ENCODE measurements at places on chromosomes 2 and 18.

GRCh38 chr2:20171445-20171977 is 53.4 kb downstream of the SDC1 start:
- DNase-seq: no peak

DNA sequence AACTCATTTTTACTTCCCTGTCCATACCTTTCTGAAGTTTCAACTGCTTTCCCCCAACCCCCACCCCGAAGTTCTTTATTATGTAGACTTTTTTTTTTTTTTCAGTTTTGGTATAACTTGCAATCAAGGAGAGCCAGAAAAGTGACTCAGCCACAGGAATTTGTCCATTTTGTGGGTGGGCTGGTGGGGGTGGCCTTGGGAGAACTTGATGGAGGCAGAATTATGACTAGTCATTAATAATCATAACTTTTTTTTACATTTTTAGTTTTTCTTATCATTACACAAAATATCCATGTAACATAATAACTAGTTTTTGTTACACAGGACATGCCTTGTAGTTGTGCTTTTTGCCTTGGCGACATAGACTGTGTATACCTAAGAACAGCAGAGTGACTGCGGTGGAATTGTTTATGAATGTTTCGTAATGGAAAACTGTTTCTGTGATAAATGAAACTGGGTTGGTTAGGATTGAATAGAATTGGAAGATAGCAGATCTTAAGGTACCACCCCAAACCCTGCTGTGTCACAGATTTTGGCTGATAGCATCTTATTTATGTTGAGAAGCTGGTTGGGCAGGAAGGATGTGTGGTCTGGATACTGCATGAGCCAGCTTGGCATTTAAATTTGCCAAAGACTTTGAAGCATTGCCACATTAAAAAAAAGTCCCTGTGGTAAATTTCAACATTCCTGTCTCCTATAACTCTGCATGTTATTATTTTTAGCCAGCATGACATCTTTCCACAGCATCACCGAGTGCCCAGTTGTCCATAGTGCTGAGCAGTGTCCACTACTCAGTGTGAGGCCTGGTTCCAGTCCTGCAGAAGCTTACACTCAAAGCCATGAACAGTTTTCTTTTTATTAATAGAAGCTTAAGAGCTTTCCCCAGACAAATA is 30.7 kb downstream of the LYPD6B start:
- peak; percentile 30 for DNase-seq

GRCh38 chr2:71773218-71773617 is 319.9 kb downstream of the DYSF start:
- DNase-seq: no peak

- no peak for DNase-seq
These were observed 60.2 kb downstream of the LYPD6B start for GRCh38 chr2:149098701-149099100.

DNA sequence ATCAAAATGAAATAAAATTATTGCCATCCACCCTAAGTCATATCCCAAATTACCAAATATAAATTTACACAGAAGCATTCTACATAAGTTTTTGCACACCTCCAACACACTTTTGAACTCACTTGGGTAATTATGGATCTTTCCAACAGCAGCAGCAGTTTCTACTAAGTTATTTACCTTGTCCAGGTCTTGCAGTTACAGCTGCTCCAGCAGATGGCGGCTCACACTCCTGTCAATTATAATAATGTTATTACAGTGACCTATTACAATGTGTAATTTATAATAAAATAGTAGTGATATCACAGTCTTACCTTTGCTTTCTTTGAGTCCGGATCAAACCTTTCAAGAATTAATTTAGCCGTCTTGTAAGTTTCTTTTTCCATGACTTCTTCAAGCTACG is 37.9 kb downstream of the LNPK start:
- DNase-seq: no peak

GRCh38 chr2:16228951-16229350 is 288.6 kb downstream of the MYCN start:
- DNase-seq: no peak

DNA sequence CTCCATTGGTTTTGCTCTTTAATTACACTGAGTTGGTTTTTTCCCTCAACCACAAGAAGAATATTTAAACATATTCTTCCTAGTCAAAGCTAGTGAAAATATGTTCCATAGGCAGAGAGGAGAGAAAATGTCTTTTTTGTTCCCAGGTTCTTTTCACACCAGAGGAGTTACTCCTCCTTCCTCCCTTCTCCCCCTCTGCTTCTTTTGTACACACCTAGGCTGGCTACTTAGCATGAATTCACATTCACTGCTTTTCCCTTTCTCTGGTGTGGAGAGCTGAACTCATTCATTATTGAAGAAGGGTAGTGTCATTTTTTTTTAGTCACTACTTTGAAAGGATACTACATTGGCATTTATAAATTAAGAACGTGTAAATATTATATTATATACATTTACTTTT is 56.6 kb upstream of the UGP2 start:
- DNase-seq: no peak
